Hematopoietic multipotent progenitor cell (in vitro differentiated cells): ENCODE measurements at places on chromosomes 11 and 22. TPM values are rescaled to one million over a fixed set of nuclear protein-coding genes. Genes with fewer than 3 reads are reported as not detected.

DNA sequence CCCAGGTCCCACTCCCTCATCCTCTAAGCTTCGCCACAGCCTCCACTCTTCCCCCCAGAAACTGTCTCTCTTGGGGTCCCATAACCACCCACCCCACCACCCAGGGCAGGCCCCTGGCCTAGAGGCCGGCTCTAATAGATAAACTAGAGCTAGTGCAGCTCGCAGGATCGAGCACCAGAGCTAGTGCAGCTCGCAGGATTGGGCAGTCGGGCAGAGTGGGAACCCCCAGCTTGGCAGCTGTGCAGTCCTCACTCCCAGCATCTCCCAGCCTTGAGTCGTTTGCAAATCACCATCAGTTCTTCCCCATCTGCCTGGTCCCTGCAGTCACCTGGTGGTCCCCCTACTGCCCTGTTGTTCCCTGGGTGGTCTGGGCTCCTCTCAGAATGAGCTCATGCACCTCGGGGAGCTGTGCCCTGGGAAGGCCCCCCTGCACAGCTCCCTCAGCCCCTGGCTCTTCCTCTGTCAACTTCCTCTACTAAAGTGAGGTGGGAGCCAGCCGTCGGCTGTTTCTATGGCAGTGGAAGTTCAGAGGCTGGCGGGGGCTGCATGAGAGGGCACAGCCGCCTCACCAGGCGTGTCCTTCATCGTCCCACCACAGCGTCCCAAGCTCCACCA is 15.5 kb upstream of the SHANK2 start:
- DNase-seq = no peak

GRCh38 chr11:44805596-44805995 is 78.8 kb downstream of the TSPAN18 start:
- DNase-seq = no peak

DNA sequence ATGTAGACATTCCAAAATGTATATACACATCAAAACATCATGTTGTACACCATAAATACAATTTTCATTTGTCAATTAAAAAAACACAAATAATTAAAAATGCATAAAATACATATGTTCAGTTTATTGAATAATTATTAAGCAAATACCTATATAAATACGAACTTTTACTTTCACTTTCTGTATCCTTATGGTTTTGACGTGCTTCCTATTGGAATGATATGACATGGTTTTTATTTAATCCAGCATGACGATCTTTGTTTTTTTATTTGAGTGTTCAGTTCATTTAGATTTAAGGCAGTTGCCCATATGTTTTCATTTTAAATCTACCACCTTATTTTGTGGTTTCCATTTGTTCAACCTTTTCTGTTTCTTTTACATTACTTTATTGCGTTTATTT is 198.3 kb upstream of the PLET1 start:
- no peak for DNase-seq

DNA sequence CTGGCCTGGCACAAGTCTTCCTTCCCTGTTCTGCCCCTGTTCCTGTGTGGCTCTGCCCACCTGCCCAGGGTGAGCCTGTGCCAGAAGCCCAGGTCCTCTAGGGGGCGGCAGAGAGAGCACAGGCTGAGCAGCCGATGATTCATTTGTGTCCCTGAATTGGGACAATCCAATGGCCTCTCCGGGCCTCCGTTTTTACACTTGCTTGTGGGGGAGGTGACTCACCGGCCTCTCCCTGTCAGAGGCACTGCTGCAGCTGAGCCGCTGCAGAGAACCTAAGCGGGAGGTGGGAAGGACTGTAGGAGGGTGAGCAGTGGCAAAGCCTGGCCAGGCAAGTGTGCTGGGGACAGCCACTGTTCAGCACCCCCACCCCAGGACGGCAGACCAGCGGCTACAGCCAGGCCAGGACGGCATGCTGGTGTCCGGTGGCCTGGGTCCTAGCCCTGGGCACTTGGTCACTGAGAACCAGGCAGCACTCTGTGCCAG is 65.2 kb upstream of the LMO1 start:
- DNase-seq = no peak

GRCh38 chr22:39679652-39680051 is 109.1 kb downstream of the CACNA1I start:
- DNase-seq = no peak

- DNase-seq = no peak
These were observed 3.4 kb downstream of the CADM1 start for GRCh38 chr11:115500547-115501501.

GRCh38 chr11:5291207-5291838 is 10.4 kb downstream of the OR51B4 start:
- peak; percentile 53 for DNase-seq

- DNase-seq = no peak
These were observed 1197.5 kb upstream of the TENM4 start for GRCh38 chr11:80638296-80638695.

DNA sequence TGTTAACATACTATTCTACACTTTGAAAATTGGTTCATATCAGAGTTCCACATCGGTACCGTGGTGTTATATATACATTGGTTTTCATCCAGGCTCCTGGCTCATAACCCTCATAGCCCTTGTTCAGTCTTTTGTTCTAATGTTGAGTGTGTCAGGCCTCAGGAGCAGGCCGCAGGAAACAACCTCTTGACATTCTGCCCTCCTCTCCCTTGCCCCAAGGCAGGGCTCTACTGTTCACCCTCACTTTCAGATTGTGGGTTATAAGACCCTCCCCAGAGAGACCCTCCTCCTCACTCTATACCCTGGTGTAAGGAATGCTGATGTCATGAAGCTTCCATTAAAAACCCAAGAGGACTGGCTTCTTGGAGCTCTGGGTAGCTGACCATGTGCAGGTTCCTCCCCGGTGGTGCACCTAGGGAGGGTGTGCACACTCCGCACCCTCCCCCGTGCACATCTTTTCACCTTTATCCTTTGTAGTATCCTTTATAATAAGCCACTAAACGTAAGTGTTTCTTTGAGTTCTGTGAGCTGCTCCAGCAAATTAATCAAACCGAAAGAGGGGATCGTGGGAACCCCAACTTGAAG is 12.1 kb downstream of the SSH3 start:
- no peak for DNase-seq

DNA sequence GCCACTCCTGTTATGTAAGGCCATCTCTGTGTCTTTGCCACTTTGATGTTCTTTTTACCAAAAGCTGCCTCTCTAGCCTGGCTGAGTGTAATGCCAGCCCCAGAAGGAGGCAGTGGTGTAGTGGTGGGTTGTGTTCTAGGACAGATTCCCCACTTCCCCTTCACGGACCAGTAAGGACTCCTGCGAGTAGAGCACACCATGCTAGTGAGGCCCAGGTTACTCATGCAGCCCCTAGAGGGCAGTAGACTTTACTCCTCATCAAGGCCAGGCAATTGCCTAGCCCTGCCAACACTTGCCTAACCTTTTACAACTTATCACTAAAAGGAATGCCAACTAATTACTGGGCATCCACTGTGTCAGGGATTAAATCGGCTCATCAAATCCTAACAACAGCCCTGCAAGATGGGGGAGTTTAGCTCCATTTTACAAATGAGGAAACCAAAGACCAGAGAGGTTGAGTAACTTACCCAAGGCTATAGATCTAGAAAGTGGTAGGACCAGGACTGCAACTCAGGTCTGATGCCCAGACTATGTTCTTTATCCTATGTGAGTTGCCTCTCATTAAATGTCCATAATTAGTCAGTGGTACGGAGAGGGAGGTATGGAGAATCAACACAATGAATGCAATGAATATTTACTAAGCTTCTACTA is 75.3 kb downstream of the APIP start:
- no peak for DNase-seq

DNA sequence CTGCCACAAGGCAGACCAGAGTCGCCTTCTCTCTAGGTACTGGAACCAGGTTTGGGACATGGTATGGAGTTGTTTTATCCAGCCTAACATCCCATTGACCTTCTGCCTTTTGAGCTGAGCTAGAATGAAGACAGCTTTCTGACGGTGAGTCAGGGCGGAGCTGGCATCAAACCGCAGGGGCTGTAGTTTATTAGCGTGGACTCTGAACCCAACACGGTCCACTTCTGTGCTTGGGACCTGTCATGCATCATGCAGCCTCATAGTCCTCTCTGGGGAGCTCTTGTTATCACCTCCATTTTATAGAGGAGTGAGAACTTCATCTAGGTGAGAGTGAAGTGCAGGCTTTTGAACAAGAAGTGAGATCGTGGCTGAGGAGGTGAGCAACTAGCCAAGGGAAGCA is 8.3 kb downstream of the GAL3ST1 start:
- no peak for DNase-seq

- peak; percentile 72 for DNase-seq
These were observed 4.2 kb downstream of the SPI1 start for GRCh38 chr11:47373876-47374719.

- no peak for DNase-seq
These were observed 75.4 kb upstream of the DDI1 start for GRCh38 chr11:103961010-103961409.

DNA sequence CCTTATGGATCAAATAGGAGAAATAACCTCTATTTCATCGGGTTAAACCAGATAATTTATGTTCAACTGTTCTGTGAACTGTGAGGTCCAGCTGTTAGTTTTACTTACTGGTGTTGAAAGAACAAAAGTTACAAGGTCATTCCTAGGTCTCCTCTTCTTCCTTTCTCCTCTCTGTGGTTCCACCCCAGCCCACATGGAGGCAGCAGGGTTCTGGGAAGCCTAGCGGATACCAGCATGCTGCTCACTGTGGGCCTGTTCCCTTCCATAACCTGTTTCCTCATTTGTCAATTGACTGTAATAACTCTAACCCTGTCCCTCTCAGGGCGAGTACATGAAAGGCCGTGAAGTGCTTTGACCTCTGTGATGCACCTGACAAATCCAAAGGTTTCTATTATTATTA is 27.8 kb downstream of the RELT start:
- no peak for DNase-seq

DNA sequence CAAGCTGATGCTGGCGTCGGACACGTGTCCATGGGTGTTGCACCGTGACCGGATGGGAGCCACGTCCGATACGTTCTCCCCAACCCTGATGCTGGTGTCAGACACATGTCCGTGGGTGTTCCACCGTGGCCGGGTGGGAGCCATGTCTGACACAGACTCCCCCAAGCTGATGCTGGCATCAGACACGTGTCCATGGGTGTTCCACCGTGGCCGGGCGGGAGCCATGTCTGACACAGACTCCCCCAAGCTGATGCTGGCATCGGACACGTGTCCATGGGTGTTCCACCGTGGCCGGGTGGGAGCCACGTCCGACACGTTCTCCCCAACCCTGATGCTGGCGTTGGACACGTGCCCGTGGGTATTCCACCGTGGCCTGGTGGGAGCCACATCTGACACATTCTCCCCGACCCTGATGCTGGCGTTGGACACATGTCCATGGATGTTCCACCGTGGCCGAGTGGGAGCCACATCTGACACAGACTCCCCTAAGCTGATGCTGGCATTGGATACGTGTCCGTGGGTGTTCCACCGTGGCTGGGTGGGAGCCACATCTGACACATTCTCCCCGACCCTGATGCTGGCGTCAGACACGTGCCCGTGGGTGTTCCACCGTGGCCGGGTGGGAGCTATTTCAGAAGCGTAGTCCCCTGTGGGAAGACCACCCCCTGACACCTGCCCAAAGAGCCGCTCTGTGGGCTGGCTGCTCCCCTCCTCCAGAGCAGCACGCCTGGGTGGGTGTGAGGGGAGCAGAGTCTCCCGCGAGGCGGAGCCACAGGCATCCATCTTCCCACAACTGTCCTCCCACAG is 20.0 kb downstream of the SELENOO start:
- DNase-seq = no peak

DNA sequence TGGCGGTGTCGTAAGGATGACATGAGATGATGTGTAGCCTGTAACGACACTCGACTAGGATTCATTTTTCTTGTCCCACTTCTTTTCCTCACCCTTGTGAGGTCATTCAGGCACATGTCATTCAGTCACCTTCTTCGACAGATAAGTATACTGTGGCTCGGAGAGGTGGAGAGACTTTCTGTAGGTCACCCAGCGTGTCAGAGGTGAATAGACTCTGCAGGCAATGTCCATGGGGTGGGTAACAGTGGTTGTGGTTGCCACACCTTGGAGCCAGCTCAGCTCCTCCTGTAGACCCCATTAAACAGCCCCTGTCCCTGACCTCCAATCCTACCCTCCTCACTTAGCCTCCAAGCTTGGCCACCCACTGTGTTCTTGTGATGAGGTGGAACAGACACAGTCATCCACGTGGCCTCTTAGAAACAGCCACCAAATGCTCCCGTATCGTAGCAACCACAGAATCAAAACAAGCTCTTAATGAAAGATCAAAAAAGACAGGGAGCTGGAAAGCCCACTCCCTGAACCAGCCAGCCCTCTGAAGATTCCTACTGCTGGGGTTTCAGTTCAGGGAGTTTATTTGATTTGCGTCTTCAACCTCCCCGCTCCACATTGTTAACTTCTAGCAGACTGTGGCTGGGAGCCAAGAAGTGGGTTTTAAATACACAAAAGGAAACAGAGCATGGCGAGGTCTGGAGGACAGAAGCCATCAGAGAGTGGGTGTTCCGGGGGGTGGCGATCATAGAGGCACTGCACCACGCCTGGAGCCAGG is 89.0 kb upstream of the GRK3 start:
- peak; percentile 62 for DNase-seq

DNA sequence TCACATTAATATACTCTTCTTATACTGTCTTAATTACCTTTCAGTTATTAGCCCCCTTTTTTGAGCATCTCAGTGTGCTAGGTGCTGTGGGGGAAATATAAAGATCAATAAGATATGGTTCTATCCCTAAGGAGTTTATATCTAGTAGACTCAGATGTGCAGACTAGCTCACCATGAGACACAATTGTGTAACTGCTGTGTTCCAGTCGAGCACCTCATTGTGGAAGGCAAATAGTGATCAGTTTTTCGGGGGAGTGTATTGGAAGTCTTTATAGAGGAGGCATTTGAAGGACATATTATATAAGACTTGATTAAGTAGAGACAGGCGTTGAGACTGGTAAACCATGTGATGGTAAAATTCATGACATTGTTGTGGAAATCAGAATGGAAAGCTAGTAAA is 11.8 kb downstream of the PDE3B start:
- no peak for DNase-seq

DNA sequence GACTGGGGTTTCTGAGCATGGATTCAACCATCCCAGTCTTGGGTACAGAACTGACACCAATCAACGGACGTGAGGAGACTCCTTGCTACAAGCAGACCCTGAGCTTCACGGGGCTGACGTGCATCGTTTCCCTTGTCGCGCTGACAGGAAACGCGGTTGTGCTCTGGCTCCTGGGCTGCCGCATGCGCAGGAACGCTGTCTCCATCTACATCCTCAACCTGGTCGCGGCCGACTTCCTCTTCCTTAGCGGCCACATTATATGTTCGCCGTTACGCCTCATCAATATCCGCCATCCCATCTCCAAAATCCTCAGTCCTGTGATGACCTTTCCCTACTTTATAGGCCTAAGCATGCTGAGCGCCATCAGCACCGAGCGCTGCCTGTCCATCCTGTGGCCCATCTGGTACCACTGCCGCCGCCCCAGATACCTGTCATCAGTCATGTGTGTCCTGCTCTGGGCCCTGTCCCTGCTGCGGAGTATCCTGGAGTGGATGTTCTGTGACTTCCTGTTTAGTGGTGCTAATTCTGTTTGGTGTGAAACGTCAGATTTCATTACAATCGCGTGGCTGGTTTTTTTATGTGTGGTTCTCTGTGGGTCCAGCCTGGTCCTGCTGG is 4.9 kb downstream of the MRGPRX3 start:
- no peak for DNase-seq

TEX12 gene
- total RNA-seq = not detected

PGM2L1 gene
- 18.3 TPM for total RNA-seq

PARVG gene
- 133 TPM for total RNA-seq

RTN4R gene
- total RNA-seq = 8.9 TPM

CD3E gene
- 0.54 TPM for total RNA-seq

NLRP10 gene
- total RNA-seq = not detected

CBLIF gene
- not detected for total RNA-seq

PIWIL4 gene
- 3.5 TPM for total RNA-seq

HEPN1 gene
- total RNA-seq = not detected

SULT4A1 gene
- under 0.01 TPM for total RNA-seq

OR4D10 gene
- total RNA-seq = not detected
